Left kidney (tissue), 8 donors: ENCODE measurements at places on chromosomes 5 and 9. TPM values are rescaled to one million over a fixed set of nuclear protein-coding genes. Genes with fewer than 3 reads are reported as not detected.

GRCh38 chr9:134057751-134058701 lies 9.8 kb downstream of the BRD3 start:
- DNase-seq = no peak

GRCh38 chr5:141172381-141173204 lies at the start of gene PCDHB7:
TSS of gene PCDHB7 (plus strand) at chr5:141172644. CDS start at chr5:141172836, 192 bp downstream.
- peak; percentile 47 for DNase-seq

DNA sequence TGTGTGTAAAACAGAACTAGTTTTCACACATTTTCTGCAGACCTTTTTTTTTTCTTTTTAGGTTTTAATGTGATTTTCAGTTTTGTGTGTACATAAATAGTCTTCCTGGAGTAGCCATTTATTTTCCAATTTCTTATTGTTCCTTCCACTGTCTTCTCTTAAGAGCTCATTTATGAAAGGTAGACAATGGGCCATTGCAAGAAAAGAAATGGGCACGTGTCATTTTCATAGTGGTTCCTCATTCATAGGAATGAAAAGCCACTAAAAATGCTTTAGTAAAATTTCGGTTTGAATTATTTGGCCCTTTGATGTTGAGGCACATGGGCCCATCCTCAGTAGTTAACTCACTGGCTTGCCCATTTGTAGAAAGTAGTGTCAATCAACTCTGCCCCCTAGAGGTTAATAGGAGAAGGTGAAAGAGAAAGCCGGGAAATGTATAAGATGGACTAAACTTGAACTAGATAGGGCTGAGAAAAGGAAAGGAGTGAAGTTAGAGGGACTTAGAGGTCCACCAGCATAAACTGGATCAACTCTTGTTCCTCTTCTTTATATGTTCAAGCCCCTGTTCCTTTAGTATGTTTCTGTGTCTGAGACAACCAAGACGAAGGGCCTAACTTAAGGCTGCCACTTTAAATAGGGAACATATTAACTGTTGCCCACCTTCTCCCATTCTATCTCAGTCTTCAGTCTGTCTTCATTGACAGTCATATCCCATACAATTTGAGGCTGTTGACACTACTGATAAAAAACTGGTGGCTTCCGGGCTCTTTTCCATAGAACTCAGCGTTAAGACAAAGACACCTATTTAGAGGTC lies 72.6 kb downstream of the SMARCA2 start:
- no peak for DNase-seq

Gene FLT4
- polyA plus RNA-seq = 23.6 TPM

DNA sequence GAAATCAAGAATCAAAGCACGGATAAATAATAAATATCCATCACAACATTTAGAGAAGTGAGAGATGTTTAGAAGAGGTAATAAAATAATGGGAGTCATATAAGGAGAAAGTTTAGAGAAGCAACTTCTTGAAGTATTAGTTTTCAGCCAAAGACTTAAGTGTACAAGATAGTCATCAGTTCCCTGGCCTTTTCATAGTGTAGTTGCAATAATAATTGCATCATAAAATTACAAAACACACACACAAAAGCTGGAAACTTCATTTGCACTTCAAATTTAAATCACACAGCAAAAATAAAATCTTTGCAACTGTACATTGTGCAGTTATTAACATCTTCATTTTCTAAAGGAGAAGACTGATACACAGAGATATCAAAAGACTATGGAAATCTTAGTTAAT lies 319.1 kb upstream of the RGMB start:
- DNase-seq = no peak

Gene GRIN1
- not detected for polyA plus RNA-seq

Gene SHOC1
- 1.5 TPM for polyA plus RNA-seq

GRCh38 chr5:101393795-101394450 lies 490.8 kb upstream of the ST8SIA4 start:
- no peak for DNase-seq

DNA sequence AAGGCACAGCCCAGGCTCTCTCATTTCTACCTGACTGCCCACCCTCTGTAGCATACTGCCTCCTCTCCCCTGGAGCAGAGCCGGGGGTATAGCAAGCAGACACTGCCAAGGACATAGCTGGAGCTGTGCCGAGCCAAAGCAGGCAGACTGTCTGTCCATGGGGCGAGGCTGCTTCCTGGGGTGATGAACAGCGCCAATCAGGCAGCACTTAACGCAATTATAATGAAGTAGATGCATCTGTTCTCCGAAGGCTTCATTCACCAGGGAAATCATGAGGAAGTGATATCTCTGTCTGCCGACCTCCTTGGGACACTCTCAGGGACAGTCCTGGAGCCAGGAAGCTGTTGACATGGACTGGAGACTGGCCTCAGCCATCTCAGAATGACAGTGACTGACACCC lies 230.7 kb downstream of the ASTN2 start:
- DNase-seq = no peak

DNA sequence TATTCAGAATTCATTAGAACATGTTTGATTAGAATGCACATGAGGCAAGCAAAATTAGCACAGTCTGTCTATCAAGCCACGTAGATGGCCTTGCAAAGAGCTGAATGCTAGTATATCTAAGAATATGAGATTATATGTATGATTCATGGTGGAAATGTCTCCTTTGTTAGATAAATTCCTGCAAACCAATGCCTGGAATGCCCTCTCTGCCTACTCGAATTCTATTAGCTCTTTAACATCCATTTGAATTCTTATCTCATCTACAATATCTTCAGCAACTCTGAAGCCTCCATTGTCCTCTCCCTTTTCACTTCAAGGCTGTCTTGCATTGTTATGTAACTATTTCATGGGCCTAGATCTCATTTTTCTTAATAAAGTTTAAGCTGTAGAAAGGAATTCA lies 205.5 kb downstream of the TMC1 start:
- DNase-seq = no peak
